Stimulated activated CD8-positive, alpha-beta memory T cell treated with anti-CD3 and anti-CD28 coated beads, Interleukin-12 subunit alpha, Interleukin-12 subunit beta, amount 100 ng/mL, for 1 hour (primary cell): ENCODE measurements at places on chromosomes 2 and 18.

- DNase-seq, result no peak
Measured at GRCh38 chr2:13067508-13067907, 350.8 kb downstream of the TRIB2 start.

- no peak for DNase-seq
Measured at GRCh38 chr2:105782123-105782522, 37.4 kb downstream of the NCK2 start.

DNA sequence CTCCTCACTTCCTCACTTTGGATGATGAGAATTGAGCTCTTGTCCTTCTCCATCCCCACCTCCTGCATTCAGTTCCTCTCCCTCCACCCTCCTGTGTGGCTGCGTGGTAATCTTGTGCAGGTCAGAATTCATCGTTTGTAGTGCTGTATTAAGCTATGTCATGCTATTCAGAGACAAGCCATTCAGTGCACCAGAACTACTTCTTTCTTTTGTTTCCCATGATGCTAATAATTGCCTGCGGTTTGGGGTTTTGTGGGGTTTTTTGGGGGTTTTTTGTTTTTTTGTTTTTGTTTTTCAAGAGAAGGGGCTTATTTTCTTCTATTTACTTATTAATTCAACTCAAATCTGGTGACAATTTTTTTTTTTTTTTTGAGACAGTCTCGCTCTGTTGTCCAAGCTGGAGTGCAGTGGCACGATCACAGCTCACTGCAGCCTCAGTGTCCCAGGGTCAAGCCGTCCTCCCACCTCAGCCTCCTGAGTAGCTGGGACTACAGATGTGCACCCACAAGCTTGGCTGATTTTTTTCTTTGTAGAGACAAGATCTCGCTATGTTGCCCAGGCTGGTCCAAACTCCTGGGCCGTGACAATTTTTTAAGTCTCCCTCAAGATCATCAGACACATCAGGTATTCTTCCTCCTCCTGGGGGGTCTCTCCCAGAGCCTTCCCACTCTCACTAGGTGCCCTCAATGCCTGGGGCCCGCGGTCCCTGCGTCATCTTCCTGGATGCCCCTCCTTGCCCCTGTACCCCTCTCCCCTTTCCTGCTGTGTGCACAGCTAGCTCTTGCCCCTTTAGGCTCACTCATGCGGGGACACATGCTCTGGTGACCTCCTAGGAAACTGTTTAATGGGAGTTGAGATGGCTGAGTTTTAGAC lies 37.8 kb downstream of the MAL start:
- DNase-seq, result no peak

DNA sequence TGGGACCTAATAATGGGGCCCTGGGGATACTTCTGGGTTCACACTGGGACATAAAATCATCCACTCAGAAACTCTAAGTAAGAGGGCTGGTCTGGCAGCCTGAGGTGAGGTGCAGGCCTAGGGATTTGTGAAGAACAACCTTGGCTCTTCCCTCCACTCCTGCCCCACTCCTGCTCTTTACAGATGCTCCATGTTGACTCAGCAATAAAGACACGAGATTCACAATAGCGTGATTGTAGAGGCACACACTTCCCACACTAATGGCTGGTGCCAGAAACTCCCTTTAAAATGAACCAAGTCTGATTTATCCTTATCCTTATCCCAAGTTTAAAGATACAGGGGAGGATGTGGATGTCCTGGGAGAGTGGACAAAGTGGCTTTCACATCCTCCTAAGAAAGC lies 228.2 kb downstream of the ACTR3 start:
- DNase-seq, result no peak

DNA sequence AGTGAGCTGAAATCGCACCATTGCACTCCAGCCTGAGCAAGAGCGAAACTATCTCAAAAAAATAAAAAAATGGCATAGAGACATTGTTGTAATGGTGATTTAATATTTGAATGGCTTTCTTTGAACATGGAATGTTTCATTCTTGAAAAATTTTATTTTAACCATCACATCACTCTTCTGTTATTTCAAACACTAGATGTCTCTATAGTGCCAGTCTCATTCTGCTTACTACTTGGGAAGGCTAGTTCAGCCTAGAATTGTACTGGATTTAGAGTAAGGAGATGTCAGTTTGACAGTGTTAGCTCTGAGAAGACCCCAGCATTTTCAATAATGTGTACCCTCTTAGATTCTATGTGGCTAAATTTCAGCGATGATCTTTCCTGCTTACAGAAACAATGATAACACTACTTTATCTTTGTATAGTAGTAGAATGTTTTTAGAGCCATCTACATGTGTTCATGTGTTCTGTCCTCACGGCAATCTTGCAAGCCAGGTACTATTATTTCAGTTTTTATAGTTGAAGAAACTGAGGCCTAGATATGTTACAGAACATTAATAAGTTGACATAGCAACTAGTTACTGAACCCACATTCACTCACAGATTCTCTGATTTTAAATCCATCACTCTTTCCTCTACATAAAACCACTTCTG lies 142.9 kb upstream of the ZSWIM2 start:
- no peak for DNase-seq
